ENCODE measurements at places on chromosomes 2 and 18.

- DNase-seq: peak; percentile 90
Observed at GRCh38 chr2:72115110-72116080, 32.3 kb downstream of the CYP26B1 start.

- no peak for DNase-seq
Observed at GRCh38 chr2:19861813-19862212, 40.0 kb downstream of the TTC32 start.

GRCh38 chr18:51321696-51322095, 124.2 kb upstream of the MEX3C start:
- no peak for DNase-seq

DNA sequence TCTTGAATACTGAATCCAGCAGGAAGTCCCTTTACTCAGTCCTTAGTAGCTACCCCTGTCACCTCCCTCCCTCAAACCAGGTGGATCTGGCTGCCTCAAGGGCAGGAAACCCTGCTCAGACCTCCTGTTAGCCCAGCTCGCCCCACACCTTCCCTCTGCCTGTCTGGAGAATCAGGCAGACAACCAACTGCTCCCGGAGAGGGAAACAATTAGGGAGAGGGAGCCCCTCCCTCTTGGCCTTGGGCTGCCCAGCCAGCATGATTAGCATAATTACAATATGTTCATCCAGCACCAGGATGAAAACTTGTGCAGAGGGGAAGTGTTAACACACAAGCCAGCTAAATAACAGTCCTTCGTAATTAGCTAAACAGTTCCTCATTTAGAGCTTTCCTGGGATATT, 185.5 kb downstream of the C1D start:
- DNase-seq: no peak

GRCh38 chr2:226679389-226680065, 120.1 kb downstream of the IRS1 start:
- DNase-seq: no peak

GRCh38 chr18:43932140-43932539, 654.9 kb upstream of the SYT4 start:
- no peak for DNase-seq

- DNase-seq: no peak
Observed at GRCh38 chr18:38077229-38077628, 511.6 kb upstream of the CELF4 start.

- no peak for DNase-seq
Observed at GRCh38 chr18:23703987-23704384, 14.7 kb downstream of the LAMA3 start.

- no peak for DNase-seq
Observed at GRCh38 chr18:46393230-46393629, 263.8 kb downstream of the LOXHD1 start.

- DNase-seq: no peak
Observed at GRCh38 chr18:51250006-51250405, 52.5 kb upstream of the MEX3C start.
